ENCODE measurements at places on chromosomes 5 and 9.

DNA sequence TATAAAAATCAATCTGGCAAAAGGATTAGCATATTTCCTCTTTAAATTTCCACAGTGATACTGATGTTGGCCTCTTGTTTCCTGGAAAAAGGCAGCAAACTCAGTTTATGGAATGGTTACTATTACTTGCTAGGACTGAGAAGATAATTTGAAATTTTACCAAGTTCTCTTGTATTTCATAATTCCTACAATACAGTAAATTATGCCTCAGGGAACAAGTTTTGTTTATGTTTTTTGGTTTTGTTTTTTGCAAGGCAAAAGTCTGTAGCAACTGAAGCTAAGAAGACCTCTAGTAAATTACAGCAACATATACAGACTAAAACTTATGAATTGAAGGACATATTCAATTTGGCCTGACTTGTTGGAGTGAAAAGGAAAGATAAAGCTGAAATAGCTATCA is 30.2 kb upstream of the SLCO6A1 start:
- no peak for DNase-seq

DNA sequence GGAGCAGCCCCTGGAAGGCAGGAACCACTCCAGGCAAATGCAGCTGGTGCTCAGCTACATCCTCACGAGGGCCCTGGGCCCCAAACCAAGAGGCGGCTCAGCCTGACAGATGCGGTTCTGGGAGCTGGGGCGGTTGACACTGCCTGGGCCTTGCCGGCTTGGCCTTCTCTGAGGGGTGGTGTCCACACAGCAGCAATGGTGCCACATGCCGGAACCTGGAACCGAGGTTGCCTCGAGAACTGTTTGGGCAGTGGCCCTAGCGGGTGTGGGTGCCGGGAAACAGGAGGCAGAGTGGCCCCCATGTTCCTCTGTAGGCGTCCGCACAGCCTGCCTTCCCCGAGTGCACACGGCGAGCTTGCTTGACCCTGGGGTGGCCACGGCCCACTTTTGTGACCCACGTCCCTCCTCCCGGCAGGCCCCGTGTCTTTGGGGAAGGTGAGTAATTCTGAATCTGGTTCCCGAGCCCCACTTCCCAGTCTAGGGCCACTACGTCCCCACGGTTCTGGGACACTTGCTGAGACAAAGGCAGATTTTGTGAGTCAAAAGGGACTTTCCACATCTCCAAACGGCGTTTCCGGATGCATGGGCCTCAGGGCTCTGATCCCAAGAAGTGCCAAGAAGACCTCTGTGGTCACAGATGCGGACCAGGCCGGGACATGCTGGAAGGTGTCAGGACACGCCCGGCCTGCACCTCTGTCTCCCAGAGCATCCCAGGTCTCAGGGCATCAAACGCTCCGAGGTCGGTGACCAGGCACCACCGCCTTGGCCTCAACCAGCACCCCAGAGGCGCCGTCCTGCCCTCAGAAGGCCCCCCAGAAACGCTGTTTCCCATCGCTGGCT is 27.7 kb upstream of the SLC12A7 start:
- no peak for DNase-seq

- peak; percentile 69 for DNase-seq
Observed at GRCh38 chr5:36696059-36696673, 89.8 kb downstream of the SLC1A3 start.

DNA sequence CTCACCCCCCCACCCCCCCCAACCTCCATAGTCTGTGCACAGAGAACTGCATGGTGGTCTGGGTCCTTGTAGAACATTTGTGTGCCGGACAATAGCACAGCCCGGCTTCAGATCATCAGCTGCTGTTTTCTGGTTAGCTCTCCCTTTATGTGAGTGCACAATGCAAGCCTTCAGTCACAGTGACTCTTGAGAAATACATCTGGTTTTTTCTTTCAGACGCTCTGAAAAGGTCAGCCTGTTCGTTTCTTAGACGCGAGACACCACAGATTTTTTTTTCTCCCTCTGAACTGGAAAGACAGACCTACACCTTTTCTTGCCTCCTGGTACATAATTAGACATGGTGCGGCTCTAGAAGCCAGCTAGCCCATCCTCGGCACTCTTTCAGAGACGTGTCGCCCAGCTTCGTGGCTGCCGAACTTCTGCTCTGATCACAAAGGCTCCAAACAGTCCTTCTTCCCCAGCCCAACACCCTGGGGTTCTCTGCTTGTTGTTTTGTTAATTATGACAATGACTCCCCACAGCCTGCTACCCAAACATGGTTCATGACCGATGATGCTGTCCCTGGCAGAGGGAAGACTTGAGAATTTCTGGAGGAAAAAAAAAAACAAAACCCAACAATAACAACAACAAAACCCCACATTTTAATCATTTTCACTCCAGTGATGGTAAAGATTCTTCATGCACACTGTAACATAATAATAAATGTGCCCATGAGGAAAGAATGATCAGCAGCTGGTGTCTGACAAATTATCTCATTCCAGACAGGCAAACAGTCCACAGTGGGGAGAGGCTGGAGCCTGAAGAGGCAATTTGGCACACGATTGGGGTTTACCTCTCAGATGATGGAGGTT is 241.4 kb upstream of the ZNF462 start:
- DNase-seq: no peak

GRCh38 chr9:84716217-84716616 is 46.7 kb downstream of the NTRK2 start:
- DNase-seq: no peak

DNA sequence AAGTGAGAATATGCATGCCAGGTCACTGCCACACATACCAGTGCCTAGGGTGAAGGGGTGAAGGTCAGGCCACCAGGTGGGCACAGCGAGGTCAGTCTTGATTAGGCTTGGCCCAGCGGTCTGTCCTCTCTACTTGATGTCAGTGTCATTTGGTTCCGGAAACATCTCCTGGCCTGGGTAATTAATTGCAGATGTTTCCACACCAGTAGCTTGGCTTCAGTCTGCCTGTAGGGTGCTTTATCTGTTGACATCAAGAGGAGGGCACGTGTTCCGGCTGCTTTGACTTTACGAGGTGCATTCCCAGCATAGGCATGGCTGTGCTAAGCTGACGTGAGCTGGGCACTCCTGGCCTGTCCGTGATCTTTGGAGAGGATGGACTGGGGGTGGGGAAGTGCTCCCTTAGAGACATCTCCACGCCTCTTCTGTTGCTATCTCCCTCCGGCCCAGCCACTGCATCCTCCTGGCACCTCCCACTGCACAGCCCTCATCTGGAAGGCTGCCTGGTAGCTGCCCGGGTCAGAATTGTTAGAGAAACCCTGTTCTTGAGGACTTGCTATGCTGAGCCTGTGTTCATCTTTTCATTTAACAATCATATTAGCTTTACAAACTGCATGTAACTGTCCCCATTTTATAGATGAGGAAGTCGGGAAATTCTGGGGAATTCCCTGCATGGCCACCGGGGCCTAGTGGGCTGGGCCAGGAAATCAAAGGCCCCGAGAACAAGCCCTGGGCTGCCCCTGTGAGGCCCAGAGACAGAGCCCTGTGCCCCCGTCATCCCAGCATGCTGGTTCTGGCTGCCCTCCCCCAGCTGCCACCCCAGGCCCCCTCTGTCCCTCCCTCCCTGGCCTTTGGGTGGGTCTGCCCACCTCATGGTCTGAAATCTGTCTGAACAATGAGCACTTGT is 29.1 kb downstream of the JADE2 start:
- peak; percentile 93 for DNase-seq

GRCh38 chr5:19424506-19424905 is 563.5 kb downstream of the CDH18 start:
- no peak for DNase-seq

- peak; percentile 44 for DNase-seq
Observed at GRCh38 chr9:117777823-117778222, 73.6 kb downstream of the TLR4 start.
